ENCODE measurements at places on chromosomes 16 and 17. TPM values are rescaled to one million over a fixed set of nuclear protein-coding genes. Genes with fewer than 3 reads are reported as not detected.

The TAC4 gene
- not detected for total RNA-seq

The ACSM3 gene
- 5.2 TPM for total RNA-seq

The CIBAR2 gene
- total RNA-seq = not detected

The HSPB9 gene
- total RNA-seq = not detected

The GFAP gene
- total RNA-seq = 0.65 TPM

The PRRT2 gene
- total RNA-seq = 0.65 TPM

The CLUH gene
- 38.0 TPM for total RNA-seq

The TAT gene
- total RNA-seq = not detected

The CDRT15L2 gene
- not detected for total RNA-seq

Measured in epithelial cell of umbilical artery (primary cell).